Lung (tissue), 17 donors: ENCODE measurements at places on chromosomes 1 and 21.

GRCh38 chr1:100606438-100606837 is 68.5 kb downstream of the GPR88 start:
- peak; percentile 75 for DNase-seq

- no peak for DNase-seq
Measured at GRCh38 chr1:233485385-233485784, 128.5 kb upstream of the KCNK1 start.

- peak; percentile 54 for DNase-seq
Measured at GRCh38 chr1:60739729-60740128, 342.6 kb upstream of the NFIA start.

- peak; percentile 93 for DNase-seq
Measured at GRCh38 chr1:160193091-160193819, 2.9 kb downstream of the CASQ1 start.

DNA sequence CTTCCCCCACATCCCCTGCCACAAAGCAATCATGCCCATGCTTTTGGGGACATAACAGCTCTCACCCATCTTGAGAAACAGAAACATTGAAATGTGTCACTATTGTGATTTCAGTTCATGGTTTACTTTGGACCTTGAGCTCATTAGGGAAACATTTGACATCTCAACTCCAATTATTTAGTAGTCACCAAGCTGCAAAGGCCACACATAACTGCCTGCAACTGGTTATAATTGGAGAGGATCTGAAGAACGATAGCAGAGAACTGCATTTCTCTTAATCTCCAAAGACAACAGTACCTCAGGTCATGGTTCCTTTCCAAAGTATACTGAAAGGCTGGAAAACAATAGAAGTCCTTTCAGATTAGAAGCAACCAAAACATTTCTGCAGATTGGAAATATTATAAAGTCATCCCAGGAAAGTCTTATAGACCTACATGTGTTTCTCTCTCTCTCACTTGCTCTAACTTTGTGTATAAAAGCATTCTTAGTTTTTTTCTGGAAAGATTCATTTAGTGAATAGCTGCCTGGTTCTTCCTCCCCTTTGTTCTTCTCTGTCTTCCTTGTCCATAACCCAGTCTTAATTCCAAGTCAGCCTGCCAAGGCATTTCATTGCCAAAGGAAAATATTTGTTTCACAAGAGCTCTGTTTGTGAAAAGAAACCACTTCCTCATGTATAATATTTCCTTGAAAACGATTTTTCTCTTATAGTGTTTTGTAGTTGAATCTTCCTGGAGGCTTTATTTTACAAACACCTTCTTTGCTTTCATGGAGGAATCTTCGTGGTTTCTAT is 426.8 kb downstream of the ADGRL2 start:
- peak; percentile 83 for DNase-seq

GRCh38 chr1:147551036-147551435 is 9.7 kb downstream of the BCL9 start:
- no peak for DNase-seq

- DNase-seq: no peak
Measured at GRCh38 chr1:93078203-93078602, 880 bp upstream of the MTF2 start.

DNA sequence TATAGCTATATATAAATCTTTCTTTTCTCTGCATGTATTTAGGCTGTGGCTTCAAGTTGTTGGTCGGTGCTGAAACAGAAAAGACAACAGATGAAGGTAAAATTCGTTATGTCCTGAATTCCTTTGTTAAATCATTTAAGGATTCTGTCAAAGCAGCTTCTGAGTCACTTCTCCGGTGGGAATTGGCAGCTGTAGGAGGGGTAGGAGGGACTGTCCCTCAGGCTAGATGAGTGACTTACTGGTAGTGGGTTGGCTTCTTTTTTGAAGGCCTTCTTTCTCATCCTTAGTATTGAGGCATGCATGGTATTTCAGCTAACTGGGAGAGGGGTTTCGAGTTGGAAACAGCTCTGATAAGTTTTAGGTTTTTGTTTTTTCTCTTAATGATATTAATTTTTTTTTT is 22.1 kb upstream of the NEXN start:
- no peak for DNase-seq

- DNase-seq: no peak
Measured at GRCh38 chr1:107767156-107767582, 197.8 kb downstream of the VAV3 start.

- no peak for DNase-seq
Measured at GRCh38 chr1:167718914-167719691, 2.7 kb upstream of the MPZL1 start.

- no peak for DNase-seq
Measured at GRCh38 chr1:173268261-173268660, 61.1 kb upstream of the TNFSF4 start.

DNA sequence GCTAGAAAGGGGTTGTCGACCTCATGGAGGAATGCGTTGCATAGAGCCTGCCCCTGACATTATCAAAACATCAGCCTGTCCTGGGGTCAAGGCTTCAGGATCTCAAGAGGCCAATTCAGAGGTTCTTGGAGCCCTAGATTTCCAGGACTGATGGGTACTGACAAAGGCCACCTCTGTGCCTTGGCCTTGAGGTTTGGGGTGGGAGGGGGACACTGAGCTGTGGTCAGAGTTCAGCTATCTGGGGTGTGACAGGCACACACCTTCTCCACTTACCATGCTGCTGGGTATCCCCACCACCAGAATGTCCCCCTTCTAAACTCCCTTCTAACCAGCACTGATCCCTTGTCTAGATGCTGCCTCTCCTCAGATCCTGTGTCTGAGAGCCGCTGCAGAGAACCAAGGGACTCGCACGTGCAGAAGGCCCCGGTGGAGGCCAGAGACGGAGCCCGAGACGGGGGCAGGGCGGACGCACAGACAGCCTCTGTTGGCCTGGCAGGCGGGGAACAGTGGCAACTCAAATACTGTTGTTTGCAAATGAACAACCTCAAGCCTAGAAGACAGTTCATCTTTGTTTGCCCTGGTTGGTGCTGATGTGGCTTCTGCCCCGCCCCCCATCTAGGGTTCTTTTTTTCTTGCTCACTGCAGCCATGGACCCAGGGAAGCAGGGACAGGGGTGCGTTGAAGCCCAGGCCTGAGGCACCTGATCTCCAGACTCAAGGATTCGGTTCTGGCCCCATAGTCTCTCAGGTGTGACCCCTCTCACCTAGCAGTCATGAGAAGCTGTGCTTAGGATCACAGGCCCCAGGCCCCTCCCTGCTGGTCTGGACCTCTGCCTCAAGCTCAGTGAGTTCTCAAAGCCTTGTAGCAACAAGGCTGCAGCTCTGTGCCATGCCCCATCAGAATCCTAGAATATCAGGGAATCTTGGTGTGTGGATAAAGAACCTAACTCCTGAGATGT is 28.1 kb upstream of the CSF1 start:
- DNase-seq: no peak

DNA sequence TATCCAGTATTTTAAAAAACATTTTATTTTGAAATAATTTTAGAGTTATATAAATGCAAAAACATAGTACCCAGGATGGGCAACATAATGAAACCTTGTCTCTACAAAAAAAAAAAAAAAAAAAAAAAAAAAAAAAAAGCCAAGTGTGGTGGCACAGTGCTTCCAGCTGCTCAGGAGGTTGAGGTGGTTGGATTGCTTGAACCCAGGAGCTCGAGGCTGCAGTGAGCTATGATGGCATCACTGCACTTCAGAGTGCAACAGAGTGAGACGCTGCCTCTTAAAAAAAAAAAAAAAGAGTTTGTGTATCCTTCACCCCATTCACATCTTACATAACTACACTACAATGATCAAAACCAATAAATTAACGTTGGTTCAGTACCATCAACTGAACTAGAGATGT is 115.6 kb upstream of the KIF26B start:
- DNase-seq: no peak

- no peak for DNase-seq
Measured at GRCh38 chr1:203704120-203704519, 60.9 kb upstream of the LAX1 start.

GRCh38 chr1:202708456-202709275 is 1.6 kb downstream of the SYT2 start:
- no peak for DNase-seq

GRCh38 chr1:45200435-45200834 is 6.0 kb downstream of the ZSWIM5 start:
- no peak for DNase-seq

GRCh38 chr1:16474166-16474800 is 33.8 kb downstream of the NECAP2 start:
- no peak for DNase-seq

GRCh38 chr21:38925923-38926322 is 120.2 kb downstream of the ETS2 start:
- DNase-seq: peak; percentile 98

GRCh38 chr1:211908453-211908852 is 77.9 kb upstream of the LPGAT1 start:
- no peak for DNase-seq

- DNase-seq: no peak
Measured at GRCh38 chr1:72064196-72065075, 217.9 kb downstream of the NEGR1 start.

DNA sequence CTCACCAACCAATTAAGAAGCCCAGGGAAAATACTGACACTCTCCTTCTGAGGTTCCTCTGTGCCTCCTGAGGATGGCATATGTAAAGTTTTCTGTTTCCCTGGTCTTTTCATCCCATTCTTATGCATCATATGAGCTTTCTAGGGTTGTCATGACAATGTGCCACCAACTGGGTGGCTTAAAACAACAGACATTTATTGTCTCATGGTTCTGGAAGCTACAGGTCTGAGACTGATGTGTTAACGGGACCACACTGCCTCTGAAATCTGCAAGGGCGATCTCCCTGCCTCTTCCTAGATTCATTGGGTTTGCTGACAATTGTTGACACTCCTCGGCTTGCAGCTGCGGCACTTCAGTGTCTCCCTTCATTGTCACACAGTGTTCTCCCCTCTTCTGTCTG is 308.4 kb downstream of the RGS7 start:
- no peak for DNase-seq

GRCh38 chr1:115717541-115717940 is 51.0 kb downstream of the CASQ2 start:
- peak; percentile 64 for DNase-seq

DNA sequence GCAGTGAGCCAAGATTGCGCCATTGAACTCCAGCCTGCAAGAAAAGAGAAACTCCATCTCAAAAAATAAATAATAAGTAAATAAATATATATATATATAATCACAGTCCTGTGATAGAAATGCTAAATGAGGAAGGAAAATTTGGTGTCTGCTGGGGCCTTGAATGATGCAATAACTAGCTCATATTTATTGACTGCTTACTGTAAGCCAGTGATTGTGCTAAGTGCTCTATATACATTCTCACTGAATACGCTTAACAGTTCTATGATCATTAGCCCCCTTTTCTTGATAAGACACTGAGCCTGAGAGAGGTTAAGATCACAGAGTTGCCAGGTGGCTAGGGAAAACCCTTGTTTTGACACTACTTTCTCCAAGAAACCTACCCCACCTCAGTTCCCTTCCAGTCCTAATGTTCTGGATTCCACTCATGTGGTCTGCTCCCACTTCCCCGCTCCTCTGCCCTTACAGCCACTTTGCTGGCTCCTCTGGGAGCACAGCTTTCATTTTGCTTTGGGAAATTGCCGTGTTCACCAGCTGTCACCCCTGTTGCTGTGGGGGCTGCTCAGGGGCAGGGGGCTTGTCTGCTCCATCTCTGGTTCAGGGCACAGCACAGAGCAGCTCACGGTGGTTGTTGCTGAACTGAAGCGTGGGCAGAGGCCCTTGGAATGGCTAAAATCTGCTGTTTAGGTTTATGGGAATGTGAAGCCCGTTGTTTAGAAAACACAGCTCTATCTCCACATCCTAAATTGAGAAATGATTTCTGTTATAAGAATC is 2.5 kb upstream of the BMP8A start:
- no peak for DNase-seq

- no peak for DNase-seq
Measured at GRCh38 chr1:173988068-173988467, 34.1 kb downstream of the RC3H1 start.

- no peak for DNase-seq
Measured at GRCh38 chr1:67948151-67949080, 102.0 kb downstream of the DIRAS3 start.

DNA sequence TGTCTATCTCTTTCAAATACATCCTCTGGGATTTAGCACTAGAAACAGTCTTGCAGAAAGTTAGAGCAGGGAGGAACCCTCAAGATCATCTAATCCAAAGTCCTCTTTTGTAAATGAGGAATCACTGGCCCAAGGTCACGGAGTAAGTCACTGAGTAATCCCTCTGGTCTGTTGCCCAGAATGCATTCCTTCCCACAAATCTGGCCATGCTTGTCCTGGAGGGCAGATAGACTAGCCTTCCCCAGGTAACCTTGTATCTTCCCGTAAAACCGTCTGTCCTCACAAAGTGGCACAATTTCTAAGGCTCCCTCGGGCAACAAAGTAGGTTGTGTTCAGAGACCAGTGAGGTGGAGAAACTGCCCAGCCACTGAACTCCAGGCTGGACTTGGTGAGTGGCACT is 46.2 kb downstream of the DDR2 start:
- no peak for DNase-seq

- DNase-seq: no peak
Measured at GRCh38 chr1:2987773-2988172, 33.5 kb upstream of the ACTRT2 start.
